ENCODE measurements at places on chromosomes 5 and 9.
A peak's percentile ranks its signal among the peaks of the same experiment; 100 is the strongest.

GRCh38 chr9:33139421-33140228 lies 27.5 kb downstream of the B4GALT1 start:
- DNase-seq: peak; percentile 98

DNA sequence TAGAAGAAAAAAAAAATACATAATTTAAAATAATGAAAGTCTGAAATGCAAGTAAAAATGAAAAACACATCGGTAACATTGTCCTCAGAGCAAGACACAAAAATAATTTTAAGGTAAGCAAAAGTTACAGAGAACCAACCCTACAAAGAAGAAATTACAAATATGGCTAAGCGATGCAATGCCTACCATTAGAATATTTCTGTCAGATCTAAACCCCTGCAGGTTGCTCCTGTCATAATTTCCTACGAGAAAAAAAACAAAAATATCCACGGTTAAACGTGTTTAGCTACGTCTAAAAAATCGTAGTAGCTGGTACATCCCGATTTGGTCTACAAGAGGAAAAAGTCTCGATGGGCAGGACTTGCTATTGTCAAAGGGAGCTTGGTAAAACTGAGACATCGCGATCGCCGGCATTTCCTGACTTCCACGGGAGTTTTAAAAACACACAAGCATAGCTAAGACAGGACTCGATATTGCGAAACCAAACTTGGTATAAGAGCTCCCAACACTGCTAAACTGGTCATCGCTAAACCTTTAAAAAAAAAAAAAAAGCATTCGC lies 1.1 kb upstream of the ANXA2R start:
- DNase-seq: peak; percentile 92

DNA sequence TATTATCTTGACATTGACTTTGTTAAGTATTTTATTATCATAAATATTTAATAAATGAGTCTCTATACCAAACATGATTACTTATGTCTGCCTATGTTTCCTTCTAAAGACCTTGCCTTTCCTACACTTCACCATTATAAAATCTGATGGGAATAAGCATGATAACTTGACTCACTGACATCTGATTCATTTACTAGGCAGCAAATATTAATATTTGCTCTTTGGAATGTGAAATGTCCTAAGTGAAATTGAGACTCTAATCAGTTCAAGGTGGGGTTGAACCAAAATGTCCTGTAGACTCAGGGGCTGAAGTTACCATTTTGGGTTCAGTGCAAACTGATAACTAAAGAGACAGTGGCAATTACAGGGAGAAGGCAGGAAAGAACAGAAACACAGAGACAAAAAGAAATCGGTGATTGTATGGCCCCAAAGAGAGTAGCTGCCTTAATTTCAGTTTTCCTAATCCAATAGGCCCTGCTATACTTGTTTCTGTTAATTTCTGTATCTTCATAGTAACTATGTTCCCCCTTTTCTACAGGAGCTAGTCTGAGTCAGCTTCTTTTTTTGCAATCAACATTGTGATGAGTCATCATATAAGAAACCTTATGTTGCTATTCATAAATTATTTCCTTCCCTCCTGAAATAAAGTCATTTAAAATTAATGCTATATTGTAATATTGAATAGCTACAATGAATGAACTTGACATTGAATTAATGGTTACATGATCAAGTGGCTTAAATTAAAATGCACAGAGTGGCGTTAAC lies 296.8 kb downstream of the PDE4D start:
- peak; percentile 80 for DNase-seq

GRCh38 chr5:148387325-148387724 lies 3.6 kb downstream of the FBXO38 start:
- DNase-seq: peak; percentile 54

- DNase-seq: no peak
Observed at GRCh38 chr9:7984203-7984602, 184.6 kb upstream of the DMAC1 start.

DNA sequence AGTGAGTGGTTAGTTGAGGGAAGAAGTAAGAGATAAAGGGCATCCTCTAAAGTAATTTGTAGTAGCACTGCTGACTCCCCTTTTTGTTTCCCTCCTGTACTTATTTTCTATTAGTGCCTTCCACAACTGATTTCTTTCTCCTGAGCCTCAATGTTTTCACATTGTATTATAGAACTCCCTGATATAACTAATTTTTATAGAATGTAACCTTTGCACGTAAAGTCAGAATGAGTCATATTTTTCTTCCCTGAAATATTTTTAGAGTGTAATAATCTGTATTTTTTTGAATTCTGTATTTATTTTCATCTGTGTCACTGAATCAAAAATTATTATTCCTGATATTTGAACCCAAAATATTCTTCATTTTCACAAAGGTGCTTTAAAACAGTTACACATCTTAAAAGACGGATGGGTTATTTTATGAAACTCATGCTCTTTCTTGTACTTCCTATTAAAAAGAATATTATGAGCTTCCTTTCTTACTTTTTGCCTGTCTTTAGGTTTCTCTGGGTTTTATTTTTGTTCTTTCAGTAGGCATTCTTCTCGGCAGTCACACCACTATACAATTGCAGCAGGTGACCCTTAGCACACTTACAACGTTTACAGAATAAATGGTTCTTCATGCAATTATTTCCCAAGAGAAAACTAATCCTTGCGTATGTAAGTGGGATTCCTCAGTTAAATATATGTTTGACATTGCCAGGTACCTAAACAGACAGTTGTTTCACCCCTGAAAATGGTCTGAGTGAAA lies 30.5 kb upstream of the DMRTA1 start:
- DNase-seq: peak; percentile 11

GRCh38 chr5:174692381-174692780 lies 32.0 kb upstream of the MSX2 start:
- no peak for DNase-seq

DNA sequence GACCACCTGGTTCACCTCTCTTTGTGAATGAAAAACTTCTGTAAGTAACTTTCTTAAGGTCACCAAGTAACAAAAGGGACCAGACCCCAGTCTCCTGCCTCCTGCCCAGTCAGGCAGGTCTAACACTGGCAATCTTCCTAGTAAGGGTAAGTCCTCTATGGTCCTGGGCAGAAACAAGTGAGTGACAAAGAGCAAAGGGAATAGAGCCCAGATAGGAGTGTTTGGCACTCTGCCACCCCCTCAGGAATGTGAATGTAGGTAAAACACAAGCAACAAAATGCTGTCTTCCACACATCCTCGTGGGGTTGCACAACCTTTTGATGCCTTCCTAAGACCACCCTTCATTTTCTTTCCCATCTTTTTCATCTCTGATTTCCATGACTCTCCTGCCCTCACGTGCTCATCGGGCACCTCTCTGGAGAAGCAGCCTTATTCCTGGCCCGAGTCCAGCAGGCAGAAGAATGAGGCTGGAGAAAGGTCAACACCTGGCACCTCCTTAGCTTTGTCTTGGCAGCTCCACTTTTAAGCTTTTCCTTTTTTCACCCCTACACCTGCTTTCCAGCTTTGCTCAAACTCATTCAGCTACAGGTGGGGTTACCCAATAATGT lies 90.2 kb upstream of the LHFPL2 start:
- no peak for DNase-seq

GRCh38 chr9:38361473-38361850 lies 31.0 kb upstream of the ALDH1B1 start:
- DNase-seq: no peak

- DNase-seq: no peak
Observed at GRCh38 chr5:133426264-133426663, 186.1 kb downstream of the FSTL4 start.

DNA sequence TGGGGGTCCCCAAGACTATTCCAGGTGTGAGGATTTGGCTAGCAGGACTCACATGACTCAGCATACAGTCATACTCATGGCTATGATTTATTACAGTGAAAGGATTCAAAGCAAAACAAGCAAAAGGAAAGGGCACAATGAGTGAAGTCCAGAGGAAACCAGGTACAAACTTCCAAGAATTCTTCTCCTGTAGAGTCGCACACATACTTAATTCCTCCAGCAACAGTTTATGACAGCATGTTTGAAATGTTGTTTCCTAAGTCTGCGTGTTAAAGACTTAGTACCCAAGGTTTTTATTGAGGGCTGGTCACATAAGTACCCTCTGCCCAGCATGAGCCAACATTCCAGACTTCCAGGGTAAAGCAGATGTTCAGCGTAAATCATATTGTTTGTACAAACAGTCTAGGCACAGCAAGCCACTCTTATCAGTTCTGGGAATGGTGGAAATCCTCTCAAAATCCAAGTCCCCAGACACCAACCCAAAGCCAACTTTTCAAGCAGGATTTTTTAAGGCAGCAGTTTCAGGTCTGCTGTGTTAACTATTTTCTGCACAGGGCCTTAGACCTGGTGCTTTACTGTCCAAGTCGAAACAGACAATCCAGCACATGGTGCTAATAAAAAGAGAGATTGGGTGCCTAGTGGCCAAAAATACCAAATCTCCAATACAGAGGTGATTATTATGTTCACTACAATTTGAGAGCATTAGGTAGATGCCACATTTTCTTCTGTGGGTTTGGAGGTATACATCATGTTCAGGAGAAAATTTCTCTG lies 18.6 kb upstream of the RICTOR start:
- DNase-seq: peak; percentile 49

GRCh38 chr9:13163946-13164345 lies 115.5 kb downstream of the MPDZ start:
- no peak for DNase-seq

DNA sequence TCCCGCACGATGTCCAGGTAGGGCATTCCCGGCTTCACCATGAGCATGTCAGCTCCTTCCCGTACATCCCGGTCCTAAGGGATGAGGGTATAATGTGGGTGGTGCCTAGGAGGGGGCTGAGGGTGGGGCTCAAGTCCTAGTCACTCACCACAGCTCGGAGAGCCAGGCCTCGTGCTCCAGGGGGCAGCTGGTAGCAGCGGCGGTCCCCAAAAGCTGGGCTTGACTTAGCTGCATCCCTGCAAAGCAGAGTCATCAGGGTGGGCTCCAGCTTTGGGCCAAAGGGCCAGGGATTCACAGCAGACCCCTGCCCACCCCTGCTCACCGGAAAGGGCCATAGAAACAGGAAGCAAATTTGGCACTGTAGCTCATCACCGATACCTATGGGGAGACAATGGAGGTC lies 11.6 kb downstream of the ALAD start:
- no peak for DNase-seq

GRCh38 chr9:11558043-11558442 lies 945.2 kb upstream of the PTPRD start:
- no peak for DNase-seq

- DNase-seq: no peak
Observed at GRCh38 chr5:45399041-45399440, 297.1 kb downstream of the HCN1 start.
